RPMI8226 (cell line): ENCODE measurements at places on chromosomes 2 and 18.

DNA sequence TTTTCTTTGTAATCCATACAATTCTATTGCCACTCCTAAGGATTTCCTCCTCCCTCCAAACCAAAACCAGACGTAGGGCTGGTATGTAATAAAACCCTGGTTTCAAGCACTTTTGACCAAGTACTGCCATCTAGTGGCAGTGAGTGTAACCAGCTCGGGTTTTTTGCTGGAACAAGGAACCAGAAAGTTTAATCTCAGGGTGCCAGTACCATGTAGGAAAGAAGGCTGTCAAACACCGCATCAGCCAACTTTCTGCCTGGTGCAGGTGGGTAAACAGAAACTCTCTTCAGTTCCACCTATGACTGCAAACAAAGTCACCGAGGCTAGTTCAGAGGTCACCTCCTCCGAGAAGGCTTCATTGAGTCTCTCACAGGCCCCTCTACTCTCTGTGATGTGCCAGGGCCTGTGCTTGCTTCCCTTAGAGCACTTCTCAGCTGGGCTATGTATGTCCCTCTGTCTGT lies 10.2 kb upstream of the THNSL2 start:
- DNase-seq: peak; percentile 61

DNA sequence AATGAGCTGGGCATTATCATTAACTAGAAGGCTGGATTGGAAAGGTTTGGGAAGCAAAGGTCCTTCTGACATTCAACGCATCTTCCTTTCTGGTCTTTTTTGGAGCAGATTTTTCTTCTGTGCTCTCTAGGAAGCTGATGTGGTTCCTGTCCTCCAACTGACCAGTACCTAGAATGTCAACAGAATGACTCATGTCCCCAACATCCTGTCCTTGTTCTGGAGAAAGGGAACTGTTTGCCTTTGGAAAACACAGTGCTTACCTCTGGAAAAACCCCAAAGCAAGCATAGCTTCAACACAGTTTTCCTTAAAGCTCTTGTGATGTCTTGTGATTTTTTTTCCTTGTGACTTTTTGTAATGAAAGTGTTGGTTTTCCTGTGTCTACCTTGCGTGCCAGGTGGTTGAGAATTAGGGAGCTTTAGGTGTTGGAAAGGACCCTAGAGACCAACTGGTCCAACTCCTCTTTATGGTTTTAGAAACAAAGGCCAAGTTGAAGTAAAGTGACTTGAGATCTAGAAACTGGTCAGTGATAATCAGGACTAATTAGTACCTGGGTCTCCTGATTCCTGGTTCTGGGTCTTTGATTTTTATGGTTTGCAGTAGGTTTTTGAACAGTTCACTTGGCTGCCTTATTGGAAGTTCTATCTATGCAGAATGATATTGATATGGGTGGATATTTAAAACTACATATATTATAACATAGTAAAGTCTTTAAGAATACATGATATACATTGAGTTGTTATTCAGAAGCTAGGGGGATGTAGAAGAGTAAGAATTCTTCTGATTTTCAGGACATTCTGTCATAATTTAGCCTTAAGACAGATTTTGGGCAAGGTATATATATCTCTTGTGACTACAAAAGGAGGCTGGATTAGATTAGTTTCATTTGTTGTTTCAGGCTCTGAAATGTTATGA lies 70.5 kb downstream of the FMNL2 start:
- no peak for DNase-seq

GRCh38 chr2:161905389-161906046 lies 168.5 kb downstream of the DPP4 start:
- no peak for DNase-seq

- no peak for DNase-seq
Observed at GRCh38 chr2:60823694-60824305, 57.6 kb upstream of the REL start.

DNA sequence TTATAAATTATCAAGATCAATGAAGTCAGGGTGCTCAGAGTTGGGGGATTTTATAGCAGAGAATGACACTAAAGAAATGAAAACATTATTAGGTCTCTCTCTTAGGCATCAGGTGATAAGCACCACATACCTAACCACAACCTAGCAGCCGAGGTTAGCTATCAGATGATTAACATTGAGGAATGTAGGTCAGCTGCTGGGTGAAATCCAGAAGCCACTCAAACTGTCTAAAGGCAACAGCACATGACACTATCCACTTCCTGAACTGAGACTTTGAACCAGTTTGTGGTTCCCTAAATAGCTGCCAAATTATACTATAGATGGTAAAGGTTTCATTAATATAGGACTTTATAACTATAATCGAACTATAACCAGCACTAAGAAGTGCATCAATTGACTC lies 4.7 kb downstream of the EPG5 start:
- no peak for DNase-seq

DNA sequence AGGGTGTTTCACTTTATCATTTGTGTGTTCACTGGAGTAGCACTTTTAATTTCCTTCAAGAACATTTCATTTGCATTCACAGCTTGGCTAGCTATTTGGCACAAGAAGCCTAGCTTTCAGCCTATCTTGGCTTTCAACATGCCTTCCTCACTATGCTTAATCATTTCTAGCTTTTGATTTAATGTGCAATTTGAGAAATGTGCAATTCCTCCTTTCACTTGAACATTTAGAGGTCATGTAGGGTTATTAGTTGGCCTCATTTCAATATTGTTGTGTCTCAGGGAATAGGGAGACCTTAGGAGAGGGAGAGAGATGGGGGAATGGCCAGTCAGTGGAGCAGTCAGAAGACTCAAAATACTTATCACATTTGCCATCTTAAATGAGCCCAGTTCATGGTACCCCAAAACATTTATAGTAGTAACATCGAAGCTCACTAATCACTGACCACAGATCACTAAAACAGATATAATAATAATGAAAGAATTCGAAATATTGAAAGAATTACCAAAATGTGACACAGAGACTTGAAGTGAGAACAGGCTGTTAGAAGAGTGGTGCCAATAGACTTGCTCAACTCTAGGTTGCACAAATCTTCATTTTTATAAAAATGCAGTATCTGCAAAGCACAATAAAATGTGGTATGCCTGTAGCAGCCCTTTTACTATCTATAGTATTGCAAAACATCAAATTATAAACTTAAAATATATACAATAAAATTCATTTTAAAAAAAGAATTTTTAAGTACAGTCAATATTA lies 561.2 kb downstream of the METTL4 start:
- DNase-seq: no peak

GRCh38 chr2:84965827-84966226 lies 5.1 kb upstream of the KCMF1 start:
- DNase-seq: no peak

GRCh38 chr2:177693658-177694339 lies 301.2 kb downstream of the AGPS start:
- DNase-seq: no peak

DNA sequence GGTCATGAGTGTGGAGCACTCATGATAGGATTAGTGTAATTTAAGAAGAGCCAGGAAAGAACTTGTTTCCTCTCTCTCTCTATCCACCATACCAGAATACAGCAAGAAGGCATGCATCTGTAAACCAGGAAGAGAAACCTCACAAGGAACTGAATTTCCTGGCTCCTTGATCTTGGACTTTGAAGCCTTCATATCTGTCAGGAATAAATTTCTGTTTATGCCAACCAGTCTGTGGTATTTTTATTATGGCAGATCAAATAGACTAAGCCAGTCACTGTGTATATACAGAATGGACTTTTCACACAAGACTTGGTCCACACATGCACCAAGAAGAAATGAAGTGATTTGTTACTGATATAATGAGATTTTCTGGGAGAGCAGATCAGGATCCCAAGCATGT lies 930.1 kb upstream of the TMEFF2 start:
- no peak for DNase-seq

DNA sequence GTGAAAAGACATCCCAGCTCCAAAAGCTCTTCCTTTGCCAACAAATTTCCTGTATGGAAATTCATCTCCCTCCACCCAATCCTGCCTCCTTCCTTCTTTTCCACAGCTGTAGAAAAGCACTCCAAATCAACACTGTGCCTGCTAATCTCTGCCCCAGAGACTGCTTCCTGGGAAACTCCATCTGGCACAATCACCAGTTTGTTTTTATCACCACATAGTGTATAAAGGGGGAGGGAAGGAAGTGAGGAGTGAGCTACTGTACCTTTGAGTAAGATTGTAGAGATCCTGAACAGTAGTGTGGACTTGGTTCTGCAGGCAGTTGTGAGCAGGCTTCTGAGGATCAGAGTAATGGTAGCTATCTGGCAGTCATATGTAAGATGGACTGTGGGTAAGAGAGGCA lies 14.7 kb upstream of the FAM237A start:
- no peak for DNase-seq

DNA sequence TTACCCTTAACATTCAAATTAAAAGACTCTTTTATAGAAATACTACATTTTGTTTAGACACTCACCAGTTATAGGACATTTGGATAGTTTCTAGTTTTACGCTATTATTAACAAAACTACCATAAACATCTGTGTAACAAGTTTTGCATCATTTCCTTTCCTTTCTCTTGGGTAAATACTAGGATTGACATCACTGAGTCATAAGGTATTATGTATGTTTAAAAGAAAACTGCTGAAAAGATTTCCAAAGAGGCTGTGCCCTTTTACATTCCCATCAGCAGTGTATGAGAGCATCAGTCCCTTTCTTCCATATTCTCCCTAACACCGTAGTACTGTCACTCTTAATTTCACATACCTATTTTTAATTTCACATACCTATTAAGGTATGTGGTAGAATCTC lies 130.6 kb downstream of the USP34 start:
- no peak for DNase-seq

DNA sequence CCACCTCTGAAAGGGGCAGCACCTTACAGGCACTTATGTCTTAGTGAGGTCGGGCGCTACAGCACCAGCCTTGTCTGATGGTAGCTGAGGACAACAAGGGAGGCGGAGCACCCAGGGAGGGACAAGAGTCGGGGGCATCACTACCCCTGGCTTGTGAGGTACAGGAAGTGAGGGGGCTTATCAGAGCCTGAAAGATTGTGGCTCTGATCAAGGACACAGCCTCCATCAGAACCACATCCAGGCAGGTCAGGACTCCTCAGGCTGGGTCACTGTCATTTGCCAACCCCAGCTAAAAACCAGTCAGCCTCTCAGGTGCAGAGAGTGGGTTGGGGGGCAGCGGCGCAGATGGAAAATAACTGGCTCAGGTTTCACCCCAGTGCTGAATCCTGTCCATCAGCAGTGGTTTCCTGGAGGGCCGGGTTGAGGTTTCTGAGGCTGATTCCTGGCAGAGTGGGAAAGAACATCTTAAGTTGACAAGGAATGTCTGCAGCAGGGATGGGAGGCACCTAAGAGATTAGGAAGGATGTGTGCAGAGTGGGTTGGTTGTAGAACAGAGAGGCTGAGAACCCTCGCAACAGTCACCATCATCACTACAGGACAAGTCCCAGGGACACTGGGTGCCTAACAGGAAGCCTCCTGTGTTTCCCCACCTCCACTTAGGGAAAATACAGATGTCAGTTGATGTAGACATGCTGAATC lies 45.3 kb downstream of the FBLN7 start:
- peak; percentile 25 for DNase-seq

DNA sequence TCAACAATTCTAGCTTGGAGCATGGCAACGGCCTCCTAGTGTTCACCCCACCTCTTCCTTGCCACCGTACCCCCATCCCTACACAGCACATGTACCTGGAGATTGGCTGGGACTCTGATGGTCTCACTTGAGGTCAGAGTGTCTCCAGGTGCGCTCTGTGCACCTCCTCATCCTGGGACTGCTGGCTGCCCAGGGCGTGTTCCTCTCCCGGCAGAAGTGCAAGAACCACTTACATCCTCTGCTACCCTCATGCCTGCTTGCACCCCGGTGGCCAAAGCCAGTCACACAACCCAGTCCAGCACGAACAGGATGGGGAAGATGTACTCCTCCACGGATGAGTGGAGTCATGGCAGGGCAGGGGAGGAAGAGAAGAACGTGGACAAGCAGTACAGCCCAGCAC lies 151.5 kb downstream of the ASB1 start:
- no peak for DNase-seq

- no peak for DNase-seq
Observed at GRCh38 chr18:14961991-14962390, 214.0 kb downstream of the ANKRD30B start.

DNA sequence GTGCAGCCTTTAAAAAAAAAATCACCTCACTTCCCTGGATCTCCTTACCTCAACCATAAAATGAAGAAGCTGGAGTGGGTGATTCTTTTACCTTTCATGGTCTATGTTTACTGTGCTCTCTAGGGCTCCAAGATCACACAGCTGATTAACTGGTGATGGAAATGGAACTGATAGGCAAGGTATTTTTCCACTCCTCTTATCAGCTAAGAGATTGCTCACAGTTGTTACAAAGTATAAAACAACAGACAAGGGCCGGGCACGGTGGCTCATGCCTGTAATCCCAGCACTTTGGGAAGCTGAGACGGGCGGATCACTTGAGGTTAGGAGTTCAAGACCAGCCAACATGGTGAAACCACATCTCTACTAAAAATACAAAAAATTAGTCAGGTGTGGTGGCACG lies 14.5 kb downstream of the RPS27A start:
- no peak for DNase-seq

DNA sequence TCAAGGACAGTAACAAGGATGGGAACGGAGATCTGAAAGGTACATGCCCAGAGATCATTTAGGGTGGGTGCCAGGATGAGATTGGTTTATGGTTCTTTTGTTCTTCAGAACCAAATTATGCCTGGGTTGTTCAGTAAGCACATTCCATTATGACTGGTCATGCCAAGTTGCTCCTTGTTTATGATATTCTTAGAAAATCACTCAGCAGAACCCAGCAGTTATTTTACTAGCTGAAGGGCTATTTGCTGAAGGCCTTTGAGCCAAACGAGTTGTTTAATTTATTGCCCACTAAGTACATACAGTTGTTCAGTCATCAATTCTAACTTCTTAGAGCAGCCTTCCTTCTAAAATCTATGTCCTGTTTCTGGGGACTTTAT lies 635 bp downstream of the SLC3A1 start:
- no peak for DNase-seq

GRCh38 chr2:10519394-10519740 lies 71.2 kb upstream of the ODC1 start:
- no peak for DNase-seq

- no peak for DNase-seq
Observed at GRCh38 chr2:127968610-127969339, 59.1 kb downstream of the SAP130 start.

GRCh38 chr2:104378853-104379374 lies 475.0 kb upstream of the POU3F3 start:
- peak; percentile 4 for DNase-seq

- DNase-seq: no peak
Observed at GRCh38 chr2:24822049-24822706, 29.0 kb downstream of the CENPO start.

- peak; percentile 63 for DNase-seq
Observed at GRCh38 chr2:7905756-7906155, 776.1 kb upstream of the ID2 start.
